ENCODE measurements at places on chromosomes 11 and 22.
A peak's percentile ranks its signal among the peaks of the same experiment; 100 is the strongest.

GRCh38 chr22:45608763-45609180 is 62.9 kb upstream of the ATXN10 start:
- DNase-seq: no peak

GRCh38 chr11:104892723-104893511 is 5.3 kb downstream of the CASP12 start:
- DNase-seq: no peak

- DNase-seq: peak; percentile 32
Measured at GRCh38 chr11:45110562-45110961, 35.9 kb upstream of the PRDM11 start.

- no peak for DNase-seq
Measured at GRCh38 chr11:110909336-110909735, 197.1 kb upstream of the ARHGAP20 start.

- DNase-seq: no peak
Measured at GRCh38 chr11:870127-870413, 27.4 kb downstream of the TSPAN4 start.

GRCh38 chr11:133892126-133892525 is 46.8 kb upstream of the SPATA19 start:
- no peak for DNase-seq

DNA sequence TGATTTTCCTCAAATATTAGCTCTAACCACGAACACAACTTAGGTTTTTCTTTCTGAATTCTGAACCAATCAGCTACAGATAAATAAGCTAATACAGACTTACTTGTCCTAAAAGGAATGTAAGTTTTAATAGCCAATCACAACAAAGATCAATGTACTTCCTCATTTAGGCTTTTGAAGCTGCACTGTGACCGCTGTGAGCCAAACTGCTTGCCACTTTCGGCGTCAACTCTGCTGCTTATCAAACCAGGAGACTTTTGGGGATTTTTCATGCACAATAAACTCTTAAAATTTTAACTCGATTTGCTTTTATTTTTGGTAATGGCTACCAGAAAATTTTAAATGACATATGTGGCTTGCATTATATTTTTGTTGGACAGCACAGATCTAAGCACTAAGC is 92.5 kb downstream of the TMPRSS5 start:
- no peak for DNase-seq

- no peak for DNase-seq
Measured at GRCh38 chr11:68042219-68043028, 3.6 kb downstream of the TCIRG1 start.

- DNase-seq: peak; percentile 43
Measured at GRCh38 chr11:125141686-125142535, 22.6 kb upstream of the PKNOX2 start.

GRCh38 chr11:57646799-57647303 is 2.9 kb downstream of the YPEL4 start:
- DNase-seq: no peak

DNA sequence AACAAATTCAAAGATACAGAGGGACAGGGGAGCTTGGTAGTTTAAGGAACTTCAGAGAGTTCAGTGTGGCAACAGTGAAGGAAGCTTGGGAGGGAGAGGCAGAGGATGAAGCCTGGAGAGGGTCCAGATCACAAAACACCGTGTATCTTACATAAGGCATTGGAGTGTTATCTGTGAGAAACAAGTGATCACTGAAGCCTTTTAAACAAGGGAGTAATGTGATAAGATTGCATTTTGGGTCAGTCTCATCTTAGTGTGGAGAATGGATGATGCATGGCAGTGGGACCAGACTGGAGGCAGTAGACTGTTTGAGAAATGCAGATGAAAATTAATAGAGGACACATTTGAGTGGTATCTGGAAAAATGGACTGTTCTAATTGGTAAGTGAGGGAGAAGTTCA is 79.4 kb downstream of the EXT2 start:
- DNase-seq: no peak

DNA sequence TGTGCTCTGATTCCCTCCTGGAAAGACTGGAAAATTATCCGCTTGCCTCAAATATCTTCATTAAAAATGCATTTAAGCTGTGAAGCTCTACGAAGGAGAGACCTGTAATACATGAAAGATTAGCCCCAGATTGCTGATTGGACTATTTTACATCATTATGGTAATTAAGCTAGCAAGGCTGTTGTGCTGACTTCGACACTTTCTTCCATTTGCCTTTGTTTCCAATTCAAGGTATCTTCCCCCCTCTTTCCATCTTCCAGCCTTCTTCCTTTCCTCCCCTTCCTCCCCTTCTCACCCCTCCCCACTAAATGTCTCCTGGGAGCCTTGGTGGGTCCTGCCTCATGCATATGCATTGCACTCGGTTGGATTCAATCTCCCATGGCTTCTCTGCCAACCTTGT is 710.8 kb downstream of the OPCML start:
- no peak for DNase-seq

DNA sequence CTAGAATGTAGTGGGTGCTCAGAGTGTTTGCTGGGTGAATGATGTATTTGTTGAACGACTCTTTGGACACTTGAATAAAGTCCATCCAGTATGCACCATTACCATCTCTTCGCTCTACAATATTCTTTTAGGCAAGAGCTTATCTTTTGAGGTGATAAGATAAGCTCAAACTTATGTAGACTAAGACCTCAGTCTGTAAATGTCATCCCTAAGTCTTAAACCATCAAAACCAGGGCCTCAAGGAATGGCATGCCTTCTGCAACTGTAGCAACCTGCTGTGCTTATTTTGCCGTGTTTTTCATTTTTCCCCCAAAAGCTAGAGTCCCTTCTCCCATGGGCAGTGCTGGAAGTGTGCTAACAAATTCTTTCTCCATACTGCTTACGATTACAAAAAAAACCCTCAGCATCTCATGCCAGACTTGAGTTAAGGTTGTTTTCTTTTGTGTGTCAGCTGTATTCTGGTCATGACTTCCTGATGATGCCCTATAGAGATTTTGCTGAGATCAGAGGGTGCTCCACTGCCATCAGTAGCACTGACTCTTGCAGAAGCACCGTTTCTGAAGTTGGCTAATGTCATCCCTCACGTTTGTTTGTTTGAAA is 27.8 kb downstream of the LIMK2 start:
- no peak for DNase-seq

DNA sequence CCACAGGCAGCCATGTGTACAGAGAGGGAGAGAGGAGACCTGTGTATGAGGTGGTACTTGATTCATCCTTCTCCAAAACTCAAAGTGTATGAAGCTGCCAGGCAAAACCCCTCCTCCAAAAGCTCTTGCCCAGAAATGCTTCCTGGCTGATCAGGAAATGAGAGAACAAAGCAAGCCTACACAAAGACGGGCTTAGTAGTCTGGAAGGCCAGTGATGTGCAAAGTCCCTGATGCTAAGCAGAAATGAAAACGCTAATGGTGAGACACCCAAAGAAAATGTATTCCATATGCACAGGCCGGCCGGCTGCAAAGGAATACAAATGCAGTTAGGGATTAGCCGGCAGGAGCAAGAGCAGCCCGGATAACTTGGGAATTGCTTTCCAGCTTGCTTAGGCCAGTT is 234.9 kb upstream of the CADM1 start:
- no peak for DNase-seq

DNA sequence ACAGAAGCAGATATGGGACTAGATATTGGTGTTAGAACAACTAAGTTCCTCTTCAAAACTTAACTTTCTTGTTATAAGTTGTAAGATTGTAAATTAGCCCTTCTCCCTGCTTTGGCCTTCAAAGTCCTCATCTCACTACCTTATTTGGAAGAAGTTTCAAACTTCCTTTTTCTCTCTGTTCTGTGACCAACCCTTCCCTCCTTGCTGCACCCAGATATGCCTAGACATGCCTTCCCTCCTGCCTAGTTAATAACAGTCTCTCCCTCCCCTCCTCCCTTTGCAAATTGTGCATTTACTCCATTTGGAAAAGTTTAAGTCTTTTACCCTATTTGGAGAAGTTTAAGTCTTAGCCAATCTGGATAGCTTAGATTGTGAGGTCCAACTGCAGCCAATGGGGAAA is 4.9 kb downstream of the OR52K2 start:
- no peak for DNase-seq

DNA sequence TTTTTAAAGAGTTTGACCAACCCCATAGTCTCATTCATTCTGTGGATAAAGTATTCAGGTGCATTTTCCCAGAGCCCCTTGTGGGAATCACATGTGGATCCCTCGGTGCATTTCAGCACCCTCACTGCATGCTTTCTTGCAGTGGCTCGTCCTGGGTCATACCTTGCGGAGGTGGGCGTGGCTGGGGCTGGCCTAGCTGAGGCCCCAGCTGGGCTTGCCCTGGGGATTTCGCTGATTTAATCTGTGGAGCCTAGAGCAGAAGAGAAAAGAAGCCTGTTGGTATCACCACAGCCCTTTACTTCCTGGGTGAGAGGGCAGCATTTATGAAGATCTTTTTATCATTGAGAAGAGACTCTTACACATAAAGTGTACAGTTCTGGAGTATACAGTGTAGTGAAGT is 53.1 kb downstream of the FBXO7 start:
- no peak for DNase-seq

DNA sequence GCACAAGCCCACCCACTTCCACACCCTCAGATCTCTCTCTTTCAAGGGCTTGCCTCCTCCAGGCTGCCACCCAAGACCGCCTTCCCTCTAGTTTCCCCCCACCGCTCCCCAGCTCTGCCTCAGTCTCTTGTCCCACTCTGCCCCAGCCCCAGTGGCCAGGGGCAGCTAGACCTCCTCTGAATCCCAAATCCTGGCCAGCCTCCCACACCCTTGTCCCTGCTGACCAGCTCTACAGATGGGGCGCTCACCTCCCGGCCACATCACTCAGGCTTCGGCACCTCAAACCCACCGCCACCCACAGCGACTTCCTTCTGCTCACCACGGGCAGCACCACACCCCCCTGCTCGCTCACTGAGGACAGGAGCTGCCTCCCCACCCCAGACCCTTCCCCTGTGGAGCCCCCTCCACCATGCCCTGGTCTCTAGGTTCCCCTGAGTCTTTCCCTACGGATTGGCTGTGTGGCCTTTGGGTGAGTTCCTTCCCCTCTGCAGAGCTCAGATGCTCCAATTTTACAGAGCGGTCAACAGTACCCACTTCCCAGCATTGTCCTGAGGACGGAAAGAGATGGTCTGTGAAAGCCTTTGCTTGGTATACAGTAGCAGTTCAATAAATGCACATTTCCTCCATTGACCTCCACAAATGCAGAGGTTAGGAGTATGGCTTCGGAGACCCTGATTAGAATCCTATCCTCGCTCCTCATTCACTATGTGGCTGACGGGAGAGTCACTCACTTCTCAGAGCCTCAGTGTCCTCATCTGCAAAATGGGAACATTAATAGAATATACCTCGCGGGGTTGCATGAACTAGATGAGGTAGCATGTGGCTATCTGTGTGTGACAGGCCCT is 11.5 kb upstream of the SPI1 start:
- DNase-seq: no peak

DNA sequence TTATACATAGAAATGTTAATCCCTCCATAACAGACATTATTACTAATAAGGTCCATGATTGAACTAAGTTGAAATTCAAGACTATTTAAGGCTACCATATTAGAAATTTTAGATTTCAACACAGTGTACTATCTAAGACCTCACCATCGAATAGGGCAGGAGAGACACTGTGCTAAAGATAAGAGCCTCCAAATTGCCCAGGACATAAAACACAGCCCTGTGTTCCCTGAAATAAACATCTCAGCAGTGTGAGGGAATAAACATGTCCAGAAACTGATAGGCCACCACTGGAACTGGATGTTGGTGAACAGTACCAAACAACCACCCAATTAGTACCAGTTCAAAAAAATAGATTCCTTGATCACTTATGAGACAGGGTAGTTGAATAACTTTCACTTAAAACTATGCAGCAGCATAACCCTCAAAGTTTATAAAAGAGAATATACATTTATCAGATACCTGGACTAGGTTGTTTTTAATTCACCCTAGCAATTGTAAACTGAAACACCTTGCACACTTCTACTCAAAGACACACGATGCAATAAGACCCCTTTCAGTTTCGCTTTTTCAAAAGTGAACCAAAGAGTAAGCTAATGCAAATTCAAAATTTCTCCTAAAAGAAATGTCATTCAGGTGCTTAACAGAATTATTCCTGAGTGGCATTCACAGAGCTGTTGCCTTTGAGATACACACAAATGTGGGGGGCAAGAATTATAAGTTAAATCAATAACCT is 34.3 kb downstream of the USP28 start:
- no peak for DNase-seq

GRCh38 chr11:134045799-134046635 is 22.9 kb upstream of the JAM3 start:
- DNase-seq: no peak

DNA sequence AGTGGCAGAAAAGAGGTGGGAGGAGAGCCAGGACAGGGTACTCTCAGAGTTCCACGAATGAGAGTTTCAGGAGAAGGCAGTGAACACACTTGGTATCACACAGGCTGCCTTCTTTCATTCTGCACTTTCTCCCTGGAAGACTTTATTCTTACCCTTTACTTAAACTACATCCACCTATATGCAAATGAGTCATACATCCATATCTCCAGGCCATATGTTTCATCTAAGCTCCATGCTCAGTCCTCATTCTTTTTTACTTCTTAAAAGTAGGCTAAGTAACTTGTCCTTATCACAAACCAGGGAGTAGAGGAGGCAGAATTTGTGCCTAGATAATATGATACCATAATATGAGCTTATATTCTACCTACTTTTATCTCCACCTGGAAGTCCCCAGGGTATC is 6.2 kb upstream of the HYLS1 start:
- no peak for DNase-seq

DNA sequence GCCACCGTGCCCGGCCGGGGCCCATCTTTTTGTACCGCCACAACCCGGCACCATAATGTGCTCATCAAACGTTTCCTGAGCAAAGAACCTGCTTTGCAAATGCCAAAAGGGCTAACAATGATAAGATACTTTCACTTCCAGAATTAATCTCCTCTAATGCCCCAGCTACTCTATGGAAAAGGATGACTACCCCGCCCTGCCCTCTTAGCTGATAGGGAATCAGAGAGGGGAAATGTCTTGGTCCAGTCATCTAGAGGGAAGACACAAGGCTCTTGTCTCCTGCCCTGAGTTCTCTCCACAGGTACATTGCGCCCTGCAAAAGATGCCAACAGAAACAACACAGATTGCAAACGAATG is 586 bp downstream of the TTLL1 start:
- DNase-seq: no peak

GRCh38 chr11:59223611-59224010 is 10.9 kb upstream of the MPEG1 start:
- no peak for DNase-seq

GRCh38 chr11:76791861-76792260 is 8.7 kb downstream of the TSKU start:
- no peak for DNase-seq

- peak; percentile 85 for DNase-seq
Measured at GRCh38 chr22:41285441-41285819, 557 bp downstream of the RANGAP1 start.
